IPS-NIHi11 (cell line): ENCODE measurements at places on chromosomes 7 and 10.

GRCh38 chr7:55474944-55475854 is 97.1 kb downstream of the VOPP1 start:
- DNase-seq = no peak

- DNase-seq = no peak
Observed at GRCh38 chr10:35035606-35036005, 54.5 kb downstream of the CUL2 start.

DNA sequence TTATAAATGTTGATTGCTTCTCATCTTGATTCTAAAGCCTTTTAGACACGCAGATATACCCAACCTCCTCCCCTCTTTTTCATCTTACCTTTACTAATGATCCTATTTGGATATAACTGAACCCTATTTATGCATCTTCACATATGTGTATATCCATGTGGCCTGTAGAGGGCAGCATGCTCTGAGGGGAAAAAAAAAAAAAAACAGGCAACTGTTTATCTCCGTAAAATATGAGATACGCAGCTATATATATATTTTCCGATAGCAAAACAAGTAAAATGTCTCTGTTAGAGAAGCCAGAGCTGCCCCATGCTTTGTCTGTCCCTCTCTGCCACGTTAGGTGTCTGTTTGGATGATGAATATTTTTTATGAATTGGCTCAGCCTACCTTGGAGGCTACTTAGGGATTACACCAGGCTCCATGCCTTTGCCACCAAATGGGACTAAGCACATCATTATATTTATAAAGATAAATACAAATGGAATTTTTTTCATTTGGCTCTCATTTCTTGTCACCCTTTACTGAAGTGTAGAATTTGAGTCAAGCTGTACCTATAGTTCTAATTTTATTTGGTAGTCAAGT is 174.8 kb upstream of the FZD1 start:
- DNase-seq = peak; percentile 15

- DNase-seq = no peak
Observed at GRCh38 chr10:95456516-95456915, 104.7 kb downstream of the SORBS1 start.

DNA sequence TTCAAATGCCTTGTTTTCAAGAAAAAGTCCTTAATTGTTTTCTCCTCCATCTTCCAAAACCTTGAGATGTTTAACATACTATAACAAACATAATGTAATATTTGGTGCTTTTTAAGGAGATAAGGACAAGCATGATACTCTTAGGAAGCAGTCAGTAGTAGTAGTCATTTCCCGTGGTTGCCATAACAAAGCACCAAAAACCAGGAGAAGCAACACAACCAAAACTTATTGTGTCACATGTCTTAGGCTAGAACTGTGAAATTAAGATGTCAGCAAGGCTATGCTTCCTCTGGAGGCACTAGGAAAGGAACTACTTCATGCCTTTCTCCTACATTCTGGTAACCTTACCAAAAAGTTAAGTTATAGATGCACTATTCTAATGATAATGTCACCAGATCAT is 106.8 kb downstream of the MBL2 start:
- DNase-seq = no peak

DNA sequence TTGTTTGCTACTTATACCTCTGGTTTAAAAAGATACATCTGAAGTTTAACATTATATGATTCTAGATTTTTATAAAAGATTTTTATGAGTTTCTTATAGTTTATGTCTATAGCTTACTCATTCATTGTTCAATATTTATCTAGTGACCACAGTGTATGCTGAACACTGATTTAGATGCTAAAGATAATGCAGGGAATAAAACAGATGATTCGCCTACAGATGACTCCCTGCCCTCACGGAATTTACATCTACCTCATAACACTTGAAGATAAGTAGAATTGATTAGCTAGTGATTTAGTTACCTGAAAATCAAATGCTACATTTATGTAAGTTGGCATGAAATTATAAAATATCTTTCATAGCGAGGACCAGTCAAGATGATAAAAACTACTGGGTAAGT is 105.8 kb downstream of the HIPK2 start:
- no peak for DNase-seq

GRCh38 chr7:147053746-147054145 is 937.1 kb downstream of the CNTNAP2 start:
- no peak for DNase-seq

DNA sequence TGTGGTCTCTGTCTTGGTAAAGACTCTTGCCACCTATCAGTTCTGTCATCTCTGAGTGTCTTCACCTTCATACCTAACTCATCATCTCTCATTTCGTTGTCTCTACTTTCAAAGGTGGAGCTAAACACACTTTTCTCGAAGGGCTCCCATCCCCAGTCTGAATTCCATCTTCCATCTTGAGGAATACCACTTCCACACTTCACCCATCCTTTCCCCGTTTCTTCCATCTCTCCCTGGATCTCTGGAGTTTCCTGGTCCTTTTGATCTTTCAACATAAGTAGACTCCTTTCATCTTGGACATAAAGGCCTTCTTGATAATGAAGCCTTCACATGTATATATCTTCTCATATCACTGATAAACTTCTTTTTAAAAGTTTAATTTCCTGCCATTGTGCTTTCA is 120.8 kb upstream of the NOBOX start:
- DNase-seq = no peak
